ENCODE measurements at places on chromosomes 2 and 18. TPM values are rescaled to one million over a fixed set of nuclear protein-coding genes. Genes with fewer than 3 reads are reported as not detected.

GRCh38 chr2:15748736-15749323 lies 157.2 kb downstream of the DDX1 start:
- no peak for DNase-seq

DNA sequence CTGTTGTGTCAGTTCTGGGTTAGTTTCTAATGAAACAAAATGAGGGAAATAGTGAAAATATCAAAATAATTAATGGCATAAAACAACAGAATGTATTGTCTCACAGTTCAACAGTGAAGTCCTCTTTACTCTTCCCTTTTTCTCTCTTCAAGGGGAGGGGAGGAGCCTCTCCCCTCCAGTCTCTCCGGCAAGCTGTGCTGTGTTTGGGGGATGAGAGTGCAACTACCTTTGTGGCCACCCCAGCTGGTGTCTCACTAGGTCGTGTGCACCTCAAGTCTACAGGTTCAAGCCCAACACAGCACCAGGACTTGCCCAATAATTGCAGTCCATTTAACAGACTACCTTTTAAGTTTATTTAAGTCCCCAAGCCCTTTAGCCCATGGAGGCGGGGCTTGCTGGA lies 271.7 kb upstream of the DOK6 start:
- no peak for DNase-seq

DNA sequence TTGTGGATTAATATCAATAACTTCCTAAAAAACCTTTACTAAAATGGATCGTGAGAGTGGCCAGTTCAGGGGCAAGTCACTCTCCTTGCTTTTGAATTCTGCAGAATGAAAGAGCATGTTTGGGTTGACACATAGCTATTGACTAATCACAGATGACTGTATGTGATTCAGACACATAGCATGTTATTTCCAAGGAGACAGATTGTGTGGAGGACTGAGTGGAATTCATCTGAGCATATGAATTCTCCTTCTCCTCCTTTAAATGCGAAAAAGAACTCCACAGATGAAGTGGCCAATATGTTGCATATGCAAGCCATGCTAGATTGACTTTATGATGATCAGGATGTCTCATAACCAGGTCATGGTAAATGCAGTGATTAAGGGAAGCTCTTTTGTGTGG lies 249.4 kb upstream of the FAM98A start:
- no peak for DNase-seq

DNA sequence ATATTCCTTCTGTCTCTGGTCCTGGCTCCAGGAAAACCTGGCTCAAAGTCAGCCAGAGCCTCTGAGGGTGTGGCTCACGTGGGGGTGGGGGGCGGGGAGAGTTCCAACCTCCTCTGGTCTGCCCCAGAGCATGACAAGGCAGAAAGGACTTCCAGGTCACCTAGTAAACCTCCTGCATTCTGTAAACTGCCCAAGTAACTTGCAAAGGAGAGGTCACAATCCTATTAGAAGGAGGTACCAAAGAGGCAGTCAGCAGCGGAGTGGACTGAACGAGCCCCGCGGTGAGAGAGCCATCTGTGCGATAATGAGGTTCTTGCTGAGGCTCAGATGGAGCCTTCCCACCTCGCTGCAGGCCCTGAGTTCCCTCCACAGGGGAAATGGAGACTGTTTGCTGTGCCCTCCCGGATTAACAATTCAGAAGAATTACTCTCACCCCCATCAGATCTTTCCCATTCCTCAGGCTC lies 58.9 kb upstream of the GATA6 start:
- DNase-seq: no peak

DNA sequence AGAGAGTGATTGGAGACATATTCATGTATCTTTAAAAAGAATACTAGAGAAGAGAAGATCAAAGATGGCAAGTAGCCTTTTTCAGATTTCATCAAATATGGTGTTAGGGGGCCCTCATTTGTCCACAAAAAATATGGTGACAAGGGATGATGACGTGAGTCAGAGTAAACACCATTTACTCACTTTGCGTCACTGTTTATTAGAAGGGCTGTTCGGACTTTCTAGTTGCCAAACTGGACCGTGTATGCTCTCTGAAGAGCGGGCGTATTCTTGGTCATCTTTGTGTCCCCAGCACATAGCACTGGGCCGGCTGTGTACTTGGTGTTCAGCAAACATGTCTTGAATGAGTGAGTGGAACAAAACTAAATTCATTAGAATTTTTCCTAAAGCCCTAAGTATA lies 37.5 kb downstream of the TTC39C start:
- no peak for DNase-seq

DNA sequence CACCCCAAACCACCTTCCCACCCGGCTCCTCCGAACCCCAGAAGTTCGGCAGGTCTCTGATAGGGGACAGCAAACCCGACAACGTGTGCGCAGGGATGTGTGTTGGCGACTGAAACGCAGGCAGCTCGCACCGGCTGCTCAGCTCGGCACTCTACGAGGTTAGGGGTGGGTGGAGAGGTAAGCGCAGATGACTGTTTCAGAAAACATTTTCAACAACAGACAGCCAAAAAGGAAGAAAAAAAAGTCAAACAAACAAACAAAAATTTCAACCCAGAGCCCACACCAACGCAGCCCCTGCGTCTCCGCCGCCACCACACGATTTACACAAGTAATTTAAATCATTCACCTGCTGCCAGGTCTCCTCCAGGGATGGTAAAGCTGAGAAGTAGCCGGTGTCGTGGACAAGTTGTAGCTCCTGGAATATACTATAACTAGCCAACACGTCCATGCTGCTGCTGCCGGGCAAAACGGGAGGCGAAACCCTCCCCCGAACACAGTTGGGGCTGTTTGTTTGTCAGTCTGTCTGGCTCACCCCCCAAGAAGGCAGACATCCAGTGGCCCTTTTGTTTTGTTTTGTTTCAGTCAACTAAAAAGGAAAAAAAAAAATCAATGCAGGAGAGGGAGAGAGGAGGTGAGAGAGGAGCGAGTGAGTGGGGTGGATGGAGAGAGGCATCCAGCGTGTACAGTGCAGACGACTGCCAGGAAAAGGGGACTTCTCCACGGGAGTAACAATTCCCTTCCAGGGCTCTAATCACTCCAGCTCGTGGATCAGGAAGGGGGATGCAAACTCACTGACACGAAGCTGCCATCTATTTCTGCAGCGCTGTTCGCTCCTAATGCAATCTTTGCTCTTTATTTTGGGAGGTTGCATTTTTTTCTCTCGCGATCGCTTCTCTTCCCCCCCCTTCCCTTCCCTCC lies at the start of gene KLF7:
TSS of gene KLF7 (minus strand) at position 828 of the 918 bp plus-strand sequence. CDS start at position 448, 380 bp downstream.
- DNase-seq: peak; percentile 49

GRCh38 chr2:47037678-47038077 lies 117.4 kb downstream of the STPG4 start:
- no peak for DNase-seq

- no peak for DNase-seq
These were observed 23.9 kb downstream of the PECR start for GRCh38 chr2:216057688-216058193.

- no peak for DNase-seq
These were observed 65.4 kb upstream of the HDAC4 start for GRCh38 chr2:239466061-239466754.

- DNase-seq: no peak
These were observed 20.1 kb downstream of the TMEM17 start for GRCh38 chr2:62485761-62486438.

- no peak for DNase-seq
These were observed 903.7 kb downstream of the TDRD15 start for GRCh38 chr2:22027345-22028005.

DNA sequence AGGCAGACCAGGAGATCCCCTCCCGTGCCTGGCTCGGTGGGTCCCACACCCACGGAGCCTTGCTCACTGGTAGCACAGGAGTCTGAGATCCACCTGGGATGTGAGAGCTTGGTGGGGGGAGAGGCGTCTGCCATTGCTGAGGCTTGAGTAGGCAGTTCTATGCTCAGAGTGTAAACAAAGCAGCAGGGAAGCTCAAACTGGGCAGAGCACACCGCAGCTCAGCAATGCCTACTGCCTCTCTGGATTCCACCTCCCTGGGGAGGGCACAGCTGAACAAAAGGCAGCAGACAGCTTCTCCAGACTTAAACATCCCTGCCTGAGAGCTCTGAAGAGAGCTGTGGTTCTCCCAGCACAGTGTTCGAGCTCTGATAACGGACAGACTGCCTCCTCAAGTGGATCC lies 85.1 kb downstream of the UGP2 start:
- DNase-seq: no peak

DNA sequence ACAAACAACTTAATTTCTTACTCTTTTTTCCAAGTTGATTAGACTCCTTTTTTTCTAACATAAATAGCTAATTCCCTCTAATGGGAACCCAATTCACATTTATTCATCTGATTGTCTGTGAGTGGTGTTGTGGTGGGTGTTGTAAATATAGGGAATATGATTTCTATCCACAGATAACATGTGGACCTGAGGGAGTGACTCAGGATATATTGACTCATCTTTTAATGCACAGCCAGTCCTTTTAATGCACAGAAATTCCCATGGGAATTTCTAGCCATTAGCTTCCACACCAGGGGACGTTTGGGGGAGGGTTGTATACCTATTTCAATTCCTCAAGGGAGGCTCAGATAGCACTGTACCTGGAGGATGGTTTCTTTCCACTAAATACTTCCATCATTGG lies 1339.6 kb upstream of the LRRTM1 start:
- no peak for DNase-seq

DNA sequence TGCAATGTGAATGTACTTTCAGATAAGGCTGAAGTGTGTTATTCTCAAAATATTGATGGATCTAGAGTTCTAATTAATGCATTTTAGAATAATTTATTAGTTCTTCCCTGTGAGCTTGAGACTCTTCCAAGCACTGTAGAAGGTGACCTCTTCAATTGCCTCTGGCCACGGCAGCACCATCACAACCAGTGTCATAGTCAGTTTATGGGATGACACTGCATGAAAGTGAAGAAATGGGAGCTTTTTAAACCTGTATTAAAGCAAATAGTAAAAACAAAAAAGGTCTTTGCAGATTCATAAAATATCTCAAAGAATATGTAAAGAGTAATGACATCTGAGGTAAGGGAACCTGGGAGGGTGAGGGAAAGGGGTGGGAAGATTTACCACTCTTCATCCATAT lies 52.0 kb downstream of the OXER1 start:
- DNase-seq: no peak

DNA sequence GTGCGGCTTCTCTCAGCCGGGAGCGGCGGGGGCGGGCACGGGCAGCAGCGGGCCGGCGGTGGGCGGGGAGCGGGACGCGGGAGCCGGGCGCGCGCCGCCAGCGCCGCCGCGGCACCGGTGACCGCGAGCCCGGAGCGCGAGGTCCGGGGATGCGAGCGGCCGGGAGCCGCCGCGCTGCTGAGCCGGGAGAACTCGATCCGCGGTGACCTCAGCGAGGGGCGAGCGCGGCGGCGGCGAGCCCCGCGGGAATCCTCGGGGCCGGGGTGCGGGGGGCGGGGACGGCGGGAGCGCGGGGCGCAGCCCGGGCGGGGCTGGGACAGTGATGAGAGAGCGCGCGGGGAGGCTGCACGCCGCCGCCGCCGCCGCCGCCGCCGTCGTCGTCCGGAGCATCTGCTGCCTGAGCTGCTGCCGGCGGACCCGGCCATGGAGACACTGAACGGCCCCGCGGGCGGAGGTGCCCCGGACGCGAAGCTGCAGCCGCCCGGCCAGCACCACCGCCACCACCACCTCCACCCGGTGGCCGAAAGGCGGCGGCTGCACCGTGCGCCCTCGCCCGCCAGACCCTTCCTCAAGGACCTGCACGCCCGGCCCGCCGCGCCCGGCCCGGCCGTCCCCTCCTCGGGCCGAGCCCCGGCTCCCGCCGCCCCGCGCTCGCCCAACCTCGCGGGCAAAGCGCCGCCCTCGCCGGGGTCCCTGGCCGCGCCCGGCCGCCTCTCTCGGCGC lies at the start of gene MTCL1:
TSS of gene MTCL1 (plus strand) at position 319 of the 723 bp plus-strand sequence. CDS start at position 424, 105 bp downstream.
- no peak for DNase-seq

DNA sequence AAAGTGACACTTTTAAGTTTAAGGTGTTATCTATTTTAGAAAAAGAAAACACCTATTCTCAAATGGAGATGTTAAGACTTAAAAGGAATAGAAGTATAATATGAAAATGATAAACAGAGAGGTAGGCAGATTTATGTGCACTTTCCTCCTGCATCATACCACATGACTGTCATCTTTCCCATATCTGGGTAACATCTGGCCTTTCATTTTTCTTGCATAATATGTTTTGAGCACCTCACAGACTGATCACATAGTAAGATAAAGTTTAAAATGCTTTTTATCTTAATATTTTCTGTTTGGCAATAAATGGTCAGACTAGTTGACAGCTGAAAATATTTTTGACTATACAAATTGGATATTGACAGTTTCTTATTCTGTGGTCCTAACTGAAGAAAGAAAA lies 1852.1 kb upstream of the PIK3C3 start:
- no peak for DNase-seq

GRCh38 chr2:231696004-231696367 lies 12.3 kb upstream of the PTMA start:
- DNase-seq: peak; percentile 82

GRCh38 chr2:42047488-42048298 lies at the start of gene PKDCC:
PKDCC (plus strand) TSS chr2:42048021; CDS start chr2:42048200, 179 bp downstream.
- DNase-seq: peak; percentile 89

GRCh38 chr2:188245230-188245629 lies 46.4 kb upstream of the GULP1 start:
- DNase-seq: no peak

GRCh38 chr2:27988306-27988705 lies 97.8 kb downstream of the BABAM2 start:
- no peak for DNase-seq

GRCh38 chr18:68301441-68301840 lies 413.5 kb downstream of the TMX3 start:
- no peak for DNase-seq

DNA sequence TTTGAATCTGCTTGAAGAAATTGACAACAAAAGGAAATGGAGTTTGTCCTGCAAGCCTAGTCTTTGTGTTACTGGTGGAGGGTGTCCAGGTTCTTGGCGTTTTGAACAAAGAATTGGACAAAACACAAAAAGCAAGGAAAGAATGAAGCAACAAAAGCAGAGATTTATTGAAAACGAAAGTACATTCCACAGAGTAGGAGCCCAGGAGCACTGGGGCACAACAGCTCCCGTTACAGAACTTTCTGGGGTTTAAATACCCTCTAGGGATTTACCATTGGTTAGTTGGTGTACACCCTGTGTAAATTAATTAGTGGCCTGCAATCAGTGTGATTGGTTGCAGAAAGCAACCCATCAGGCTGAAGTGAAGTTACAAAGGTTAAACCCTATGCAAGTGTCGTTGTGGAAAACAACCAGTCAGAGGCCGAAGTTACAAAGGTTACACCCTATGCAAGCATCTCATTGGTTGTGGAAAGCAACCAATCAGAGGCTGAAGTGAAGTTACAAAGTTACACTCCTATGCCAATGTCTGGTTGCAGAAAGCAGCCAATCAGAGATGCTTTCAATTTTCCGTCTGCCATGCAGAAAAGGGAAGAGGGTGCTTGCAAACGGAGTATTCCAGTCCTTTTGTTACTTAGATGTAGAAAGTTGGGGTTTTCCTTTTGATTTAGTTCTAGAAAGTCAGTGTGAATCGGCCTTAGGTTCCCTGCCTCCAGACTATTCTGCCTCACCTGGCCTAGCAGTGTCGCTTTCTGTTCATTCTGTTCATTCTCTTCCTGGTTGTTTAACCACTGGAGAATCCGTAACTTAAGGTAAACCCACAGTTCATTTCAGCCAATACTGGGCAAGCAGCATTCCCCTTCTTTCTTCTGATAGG lies 47.6 kb upstream of the PTH2R start:
- no peak for DNase-seq

Gene NXPH2
- not detected for total RNA-seq

Gene GNAL
- total RNA-seq: 4.6 TPM

Gene MEIS1
- 127 TPM for total RNA-seq

Gene UPP2
- not detected for total RNA-seq

Gene POTEC
- not detected for total RNA-seq
